ENCODE measurements at places on chromosomes 13 and 19.

GRCh38 chr19:37779127-37780005 lies at the start of gene ZNF573:
TSS of gene ZNF573 (minus strand) at chr19:37779586. CDS start at chr19:37773729, 5,857 bp downstream.
- DNase-seq: peak; percentile 82

GRCh38 chr13:37453246-37453645 lies 145.3 kb downstream of the POSTN start:
- DNase-seq: no peak

GRCh38 chr19:30077851-30078355 lies 135.9 kb downstream of the URI1 start:
- DNase-seq: no peak

DNA sequence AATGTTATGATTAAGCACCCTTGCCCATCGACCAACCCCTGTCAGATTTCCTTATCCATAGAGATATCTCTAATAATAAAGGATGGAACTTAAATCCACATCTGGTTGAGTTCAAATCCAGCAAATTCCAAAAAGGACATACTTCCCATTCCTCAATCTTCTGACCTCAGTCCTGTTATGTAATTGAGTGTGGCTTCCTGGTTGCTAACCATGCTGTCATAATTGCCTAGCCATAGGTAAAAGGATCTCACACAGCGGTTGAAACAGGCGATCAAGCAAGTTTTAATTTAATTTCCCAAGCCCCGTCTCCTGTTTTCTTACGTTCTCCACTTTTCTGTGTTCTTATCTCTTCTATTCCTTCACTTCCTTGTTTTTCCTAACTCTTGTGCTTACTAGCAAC lies 550.3 kb downstream of the GPC6 start:
- no peak for DNase-seq

GRCh38 chr13:110713981-110714796 lies 689 bp downstream of the ING1 start:
- peak; percentile 20 for DNase-seq

DNA sequence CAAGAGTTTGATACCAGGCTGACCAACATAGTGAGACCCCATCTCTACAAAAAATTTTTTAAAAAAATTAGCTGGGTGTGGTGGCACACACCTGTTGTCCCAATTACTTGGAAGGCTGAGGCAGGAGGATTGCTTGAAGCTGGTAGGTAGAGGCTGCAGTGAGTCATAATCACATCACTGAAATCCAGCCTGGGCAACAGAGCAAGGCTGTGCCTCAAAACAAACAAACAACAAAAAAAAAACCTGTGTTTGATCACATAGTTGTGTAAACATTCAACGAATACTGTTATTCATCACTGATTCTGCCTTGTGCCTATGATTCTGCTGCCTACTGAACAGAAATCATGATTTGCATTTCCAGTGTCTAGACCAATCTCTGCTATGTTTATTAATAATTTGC lies 134.0 kb downstream of the TBC1D4 start:
- no peak for DNase-seq

- DNase-seq: no peak
Measured at GRCh38 chr19:31497709-31498108, 148.5 kb upstream of the TSHZ3 start.

GRCh38 chr19:2569596-2570465 lies 93.9 kb downstream of the GADD45B start:
- DNase-seq: no peak

- no peak for DNase-seq
Measured at GRCh38 chr19:50515168-50515561, 1.5 kb upstream of the ASPDH start.

DNA sequence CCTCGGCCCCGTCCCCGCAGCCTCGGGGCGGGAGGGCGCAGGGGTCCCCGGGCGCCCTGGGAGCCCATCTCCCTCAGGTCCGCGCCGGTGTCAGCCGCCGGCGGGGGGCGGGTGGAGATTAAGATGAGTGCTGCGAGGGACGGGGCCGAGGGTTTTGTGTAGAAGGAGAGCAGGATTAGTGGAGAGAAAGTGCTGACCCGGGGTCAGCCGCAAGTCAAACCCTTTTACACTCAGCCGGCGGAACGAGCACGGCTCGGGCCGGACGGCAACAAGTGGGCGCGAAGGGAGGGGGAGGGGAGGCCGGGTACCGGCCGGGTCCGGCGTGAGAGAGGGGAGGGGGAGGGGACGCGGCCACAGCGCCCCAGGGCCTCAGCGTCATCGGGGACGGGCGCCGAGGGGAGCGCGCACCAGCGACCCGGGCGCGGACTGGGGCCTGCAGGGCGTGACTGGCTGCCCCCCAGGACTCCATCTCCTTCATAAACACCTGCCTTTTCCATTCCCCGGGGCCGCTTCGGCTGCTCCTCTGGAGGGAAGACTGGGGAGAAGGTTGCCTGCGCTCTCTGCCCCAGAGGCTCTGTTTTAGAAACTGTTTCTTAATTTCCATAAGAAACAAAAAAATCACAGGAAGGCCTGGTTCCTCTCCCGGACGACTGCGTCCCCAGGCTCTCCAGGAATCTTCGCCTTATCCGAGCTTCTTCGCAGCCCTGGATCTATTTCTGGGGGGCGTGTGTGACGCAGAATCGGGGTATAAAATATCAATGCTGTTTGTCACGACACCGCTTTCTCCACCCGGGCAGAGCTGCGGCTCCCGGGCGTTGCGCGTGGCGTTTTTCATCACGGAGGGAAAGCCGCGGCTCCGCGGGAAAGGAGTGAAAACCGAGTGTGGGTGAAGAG lies 6.5 kb downstream of the SOX1 start:
- no peak for DNase-seq

DNA sequence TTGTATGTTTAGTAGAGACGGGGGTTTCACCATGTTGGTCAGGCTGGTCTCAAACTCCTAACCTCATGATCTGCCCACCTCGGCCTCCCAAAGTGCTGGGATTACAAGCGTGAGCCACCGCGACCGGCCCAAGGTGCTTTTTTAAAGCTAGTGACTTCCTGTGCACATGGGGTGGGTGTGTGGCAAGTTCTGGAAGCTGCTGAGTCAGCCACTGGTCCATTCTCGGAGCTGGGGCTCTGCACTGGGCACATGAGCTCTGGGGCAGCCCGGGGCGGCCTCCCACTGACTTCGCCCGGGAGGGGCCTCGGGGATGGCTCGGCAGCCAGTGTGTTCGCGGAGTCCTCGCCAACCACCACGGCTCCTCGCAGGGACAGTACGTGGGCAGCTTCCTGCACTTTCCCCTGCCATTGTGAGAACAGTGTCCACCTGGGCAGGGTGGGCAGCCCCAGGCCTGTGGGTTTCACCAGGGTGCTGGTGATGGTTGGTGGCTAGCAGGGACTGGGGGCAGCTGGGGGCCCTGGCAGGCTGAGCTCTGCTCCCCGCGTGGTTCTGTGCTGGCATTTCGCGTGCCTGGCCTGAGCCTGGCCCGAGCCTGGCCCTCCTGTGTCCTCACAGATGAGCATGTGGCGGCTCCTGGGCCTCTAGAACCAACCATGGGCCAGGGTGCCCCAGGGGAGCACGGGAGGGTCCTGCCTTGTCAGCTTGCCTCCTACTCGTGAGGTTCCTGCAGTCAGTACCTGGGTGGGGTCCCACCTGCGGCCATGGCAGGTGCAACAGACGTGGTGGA lies 12.2 kb downstream of the CBARP start:
- DNase-seq: no peak

DNA sequence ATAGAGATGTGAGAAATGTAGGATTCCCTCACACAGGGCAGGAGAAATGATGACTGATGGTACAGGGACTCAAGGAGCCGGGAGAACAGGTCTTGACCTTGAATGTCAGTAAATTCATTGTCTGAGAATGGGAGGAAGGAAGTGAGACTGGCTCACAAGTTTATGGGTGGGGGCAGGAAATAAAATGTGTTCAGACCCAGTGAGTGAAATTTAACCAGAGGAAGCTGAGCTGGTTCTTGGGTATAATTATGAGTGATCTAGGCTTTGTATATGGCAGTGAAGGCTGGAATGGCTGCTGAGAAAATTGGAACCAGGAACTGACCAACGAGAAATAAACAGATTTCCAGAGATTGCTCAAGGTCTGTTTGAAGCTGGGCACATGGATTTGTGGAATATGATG lies 6.3 kb upstream of the IGSF23 start:
- DNase-seq: no peak

GRCh38 chr13:28138756-28139470 lies 568 bp downstream of the PAN3 start:
- DNase-seq: no peak

DNA sequence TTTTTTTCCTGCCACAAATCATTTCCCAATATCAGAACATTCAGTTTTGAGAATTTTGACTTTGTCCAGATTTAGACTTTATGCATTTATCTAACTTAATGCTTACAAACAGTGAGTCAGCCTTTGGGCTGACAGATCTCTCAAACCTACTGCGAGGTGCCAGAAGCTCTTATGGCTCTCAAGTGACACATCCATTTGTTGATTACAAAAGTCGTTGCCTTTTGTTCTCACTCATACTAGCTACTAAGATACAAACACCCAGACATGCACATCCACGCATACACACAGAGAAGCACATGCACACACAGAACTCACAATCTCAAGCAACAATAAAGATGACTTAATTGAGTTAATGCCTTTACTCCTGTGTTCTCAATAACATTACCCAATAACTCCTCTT lies 1147.5 kb downstream of the DIAPH3 start:
- DNase-seq: no peak

GRCh38 chr19:2548966-2549365 lies 73.0 kb downstream of the GADD45B start:
- DNase-seq: no peak

- DNase-seq: no peak
Measured at GRCh38 chr13:77502104-77502720, 33.3 kb upstream of the SCEL start.

DNA sequence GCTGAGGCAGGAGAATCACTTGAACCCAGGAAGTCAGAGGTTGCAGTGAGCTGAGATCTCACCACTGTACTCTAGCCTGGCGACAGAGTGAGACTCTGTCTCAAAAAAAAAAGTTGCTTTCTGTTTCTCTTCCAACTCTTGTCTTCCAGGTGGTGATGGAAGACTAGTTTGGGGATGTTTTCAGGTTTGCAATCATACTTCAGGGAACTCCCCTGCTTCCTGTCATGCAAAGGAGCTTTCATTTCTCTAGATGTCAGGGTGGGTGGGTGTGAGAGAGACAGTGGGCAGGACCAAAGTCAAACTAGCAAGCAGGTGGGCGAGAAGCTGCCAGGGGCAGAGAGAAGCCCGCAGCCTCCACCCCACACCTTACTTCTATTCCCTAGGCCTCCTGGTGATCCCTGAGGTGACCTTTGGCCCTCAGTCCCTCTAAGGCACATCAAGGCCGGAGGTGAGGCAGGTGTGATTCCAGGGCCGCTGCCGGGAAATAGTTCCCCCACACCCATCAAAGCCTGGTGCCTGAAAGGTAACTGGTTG lies 25.7 kb downstream of the CCNE1 start:
- no peak for DNase-seq

All from PC-9 (cell line).